ENCODE measurements at places on chromosomes 6 and 20. TPM values are rescaled to one million over a fixed set of nuclear protein-coding genes. Genes with fewer than 3 reads are reported as not detected.

The SAMD5 gene
- 0.08 TPM for total RNA-seq

The RUNX2 gene
- total RNA-seq = 1.2 TPM

DNA sequence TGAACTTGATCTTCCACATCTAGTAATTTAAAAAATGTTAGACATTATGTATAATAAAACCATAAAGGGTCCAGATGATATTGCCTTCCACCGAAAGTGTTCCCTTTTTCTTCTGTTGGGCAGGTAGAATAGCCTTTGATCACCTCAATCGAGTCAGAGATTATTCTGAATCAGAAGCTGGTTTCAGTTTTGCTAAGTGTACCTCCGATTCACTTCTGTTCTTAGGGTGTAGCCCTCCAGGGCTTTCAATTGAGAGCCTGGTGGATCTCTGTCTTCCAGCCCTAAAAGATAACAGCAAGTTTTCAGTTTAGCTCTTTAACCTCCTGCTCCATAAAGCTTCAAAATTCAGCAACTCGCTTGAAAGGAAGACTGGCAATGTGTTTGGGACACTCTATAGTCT, 21.1 kb upstream of the AIG1 start:
- no peak overlapping the region for H3K27ac ChIP-seq
- no peaks in the 10 kb centered on the region for H3K27me3 ChIP-seq
- no peak overlapping the region for H3K4me3 ChIP-seq

- no peaks in the 10 kb centered on the region for H3K36me3 ChIP-seq
- H3K27ac ChIP-seq = no peak overlapping the region
- H3K4me1 ChIP-seq = no peaks in the 10 kb centered on the region
- no peaks in the 10 kb centered on the region for H3K27me3 ChIP-seq
- H3K4me3 ChIP-seq = no peak overlapping the region
Measured at GRCh38 chr6:3325210-3325609, 66.5 kb downstream of the PSMG4 start.

DNA sequence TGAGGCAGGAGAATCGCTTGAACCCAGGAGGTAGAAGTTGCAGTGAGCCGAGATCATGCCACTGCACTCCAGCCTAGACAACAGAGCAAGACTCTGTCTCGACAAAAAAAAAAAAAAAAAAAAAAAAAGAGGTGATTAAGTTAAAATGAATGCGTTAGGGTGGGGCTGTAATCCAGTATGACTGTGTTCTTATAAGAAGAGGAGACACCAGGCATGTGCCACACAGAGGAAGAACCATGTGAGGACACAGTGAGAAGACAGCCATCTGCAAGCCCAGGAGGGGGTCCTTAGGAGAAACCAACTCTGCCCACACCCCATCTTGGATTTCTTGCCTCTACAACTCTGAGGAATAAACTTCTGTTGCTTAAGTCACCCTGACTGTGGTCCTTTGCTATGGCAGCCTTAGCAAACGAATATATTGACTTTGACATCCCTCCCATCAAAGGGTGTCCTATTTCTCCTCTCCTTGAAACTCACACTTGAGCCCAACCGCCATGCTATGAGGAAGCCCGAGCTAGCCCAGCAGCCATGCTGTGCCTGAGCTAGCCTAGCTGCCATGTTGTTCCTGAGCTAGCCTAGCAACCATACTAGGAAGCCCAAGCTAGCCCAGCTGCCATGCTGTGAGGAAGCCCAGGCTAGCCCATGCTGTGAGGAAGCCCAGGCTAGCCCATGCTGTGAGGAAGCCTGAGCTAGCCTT, 15.8 kb upstream of the PPP1R16B start:
- no peaks in the 10 kb centered on the region for H3K27me3 ChIP-seq
- no peak overlapping the region for H3K4me3 ChIP-seq

DNA sequence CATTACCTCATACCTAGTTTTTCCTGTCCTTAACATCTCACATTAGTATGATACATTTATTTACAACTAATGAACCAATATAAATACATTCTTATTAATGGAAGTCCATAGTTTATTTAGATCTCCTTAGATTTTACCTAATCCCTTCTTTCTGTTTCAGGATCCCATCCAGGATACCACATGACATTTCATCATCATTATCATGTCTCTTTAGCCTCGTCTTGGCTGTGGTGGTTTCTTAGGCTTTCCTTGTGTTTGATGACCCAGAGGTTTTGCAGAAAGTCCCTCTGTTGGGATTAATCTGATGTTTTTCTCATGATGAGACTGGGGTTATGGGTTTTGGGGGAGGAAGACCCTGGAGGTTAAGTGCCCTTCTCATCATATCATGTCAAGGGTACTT, 89.3 kb upstream of the IYD start:
- H3K27me3 ChIP-seq = no peaks in the 10 kb centered on the region
- H3K27ac ChIP-seq = no peak overlapping the region
- no peak for DNase-seq
- H3K4me1 ChIP-seq = no peaks in the 10 kb centered on the region
- no peak overlapping the region for H3K4me3 ChIP-seq
- no peaks in the 10 kb centered on the region for H3K36me3 ChIP-seq

GRCh38 chr6:129748901-129749748, 39.1 kb upstream of the ARHGAP18 start:
- no peak overlapping the region for H3K4me3 ChIP-seq
- H3K4me1 ChIP-seq = no peaks in the 10 kb centered on the region
- DNase-seq = no peak
- H3K36me3 ChIP-seq = no peaks in the 10 kb centered on the region

DNA sequence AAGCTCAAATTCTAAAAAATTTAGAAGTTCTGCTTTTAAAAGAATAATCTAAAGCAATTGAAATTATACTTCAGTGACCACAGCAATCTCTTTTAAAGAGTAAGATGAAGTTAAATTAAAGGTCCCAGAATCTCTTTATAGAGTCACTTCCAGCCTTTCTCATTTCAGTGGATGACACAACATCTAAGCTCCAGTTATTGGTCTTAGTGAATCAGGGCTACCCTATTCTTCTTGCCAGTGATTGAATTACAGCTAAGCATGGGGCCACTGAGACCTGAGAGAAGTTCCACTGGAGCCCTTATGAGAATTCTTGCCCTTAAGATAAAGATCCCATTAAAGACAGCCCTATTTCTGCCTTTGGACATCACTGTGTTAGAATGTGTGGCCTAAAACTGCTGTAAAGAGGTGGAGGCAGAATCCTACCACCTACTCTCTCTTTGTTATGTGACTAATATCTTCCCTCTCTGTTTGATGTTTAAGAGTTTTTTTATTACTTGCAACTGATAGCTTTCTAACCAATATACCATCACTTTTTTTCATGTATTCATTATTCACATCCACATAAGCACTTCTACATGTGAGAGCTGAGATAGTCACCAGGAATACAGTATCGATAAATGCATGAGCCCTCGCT, 128.6 kb downstream of the UNC5CL start:
- H3K36me3 ChIP-seq = no peaks in the 10 kb centered on the region
- no peaks in the 10 kb centered on the region for H3K27me3 ChIP-seq
- DNase-seq = no peak
- no peak overlapping the region for H3K4me3 ChIP-seq

The HLA-DQB1 gene
- total RNA-seq = 1.2 TPM

The WFDC2 gene
- total RNA-seq = 86.0 TPM
